GM12891 (cell line): ENCODE measurements at places on chromosomes 11 and 22.

DNA sequence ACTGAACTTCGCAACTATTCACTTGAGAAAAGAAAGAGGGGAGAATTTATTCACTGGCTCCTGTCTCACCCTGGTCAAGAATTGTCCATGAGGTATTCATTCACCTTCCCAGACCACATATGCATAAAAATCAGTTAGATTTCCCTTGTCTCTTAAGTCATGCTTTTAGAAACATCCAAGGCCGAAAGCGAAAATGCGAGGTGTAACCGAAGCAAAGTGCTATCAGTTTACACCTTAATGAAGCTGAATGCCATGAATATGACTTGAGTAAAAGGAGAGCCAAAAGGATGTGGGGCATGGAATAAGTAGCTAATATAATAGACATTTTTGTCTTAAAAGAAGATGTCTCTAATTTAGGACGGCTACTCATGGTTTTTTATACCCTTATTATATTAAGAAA, 965.6 kb upstream of the CHORDC1 start:
- DNase-seq: no peak

DNA sequence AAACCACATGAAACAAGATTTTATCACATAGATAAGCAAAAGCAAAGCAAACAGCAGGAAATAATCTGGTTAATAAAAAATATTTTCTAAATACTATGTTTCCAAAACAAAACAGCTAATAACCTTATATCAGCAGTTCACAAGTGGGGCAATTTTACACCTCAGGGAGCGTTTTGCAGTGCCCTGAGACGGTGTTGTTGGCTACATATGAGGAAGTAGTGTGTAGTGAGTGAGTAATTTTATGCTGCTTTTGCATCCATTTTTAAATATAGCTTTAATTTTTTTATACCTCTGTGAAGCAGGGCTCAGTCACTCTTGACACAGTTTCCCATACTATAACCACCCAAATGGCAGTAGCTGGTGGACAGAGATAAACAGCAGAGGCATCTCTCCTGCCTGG, 438.5 kb upstream of the B3GAT1 start:
- no peak for DNase-seq

- DNase-seq: no peak
Measured at GRCh38 chr22:48313175-48313830, 1514.4 kb downstream of the BRD1 start.

GRCh38 chr22:37202716-37203115, 9.6 kb downstream of the SSTR3 start:
- DNase-seq: no peak

DNA sequence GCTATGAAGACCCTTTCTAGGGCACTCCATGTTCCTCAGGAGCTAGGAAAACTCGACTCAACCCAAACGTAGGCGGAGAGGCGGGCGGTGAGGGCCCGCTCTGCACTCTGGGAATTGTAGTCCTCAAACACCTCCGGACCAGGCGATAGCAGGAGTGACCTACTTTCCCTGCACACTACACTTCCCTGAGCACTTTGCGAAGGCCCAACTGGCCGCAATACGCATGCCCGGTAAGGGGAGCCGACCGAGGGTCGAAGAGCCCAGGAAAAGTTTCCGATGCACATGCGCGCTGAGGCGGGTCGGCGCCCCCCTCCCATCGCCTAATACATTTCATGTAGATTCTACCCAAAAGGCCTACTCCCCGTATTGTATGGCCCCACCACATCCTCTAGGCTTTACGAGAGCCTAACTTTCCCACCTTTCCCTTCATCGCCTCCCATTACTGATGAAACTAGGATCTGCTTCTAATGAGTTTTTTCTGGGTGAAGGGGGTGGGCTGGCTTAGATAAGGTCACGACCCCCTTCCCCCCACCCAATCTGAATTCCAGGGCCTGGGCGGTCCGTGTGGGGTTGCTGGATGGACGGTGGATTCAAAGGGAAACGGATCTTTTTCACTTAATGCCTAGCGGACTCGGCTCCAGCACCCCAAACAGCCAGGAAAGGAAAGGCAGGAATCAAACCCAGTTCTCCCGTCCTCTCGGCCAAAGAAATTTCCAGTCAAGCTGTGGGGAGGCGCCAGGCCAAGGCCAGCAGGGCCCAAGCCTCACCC, 2.1 kb downstream of the TOB2 start:
- peak; percentile 66 for DNase-seq

DNA sequence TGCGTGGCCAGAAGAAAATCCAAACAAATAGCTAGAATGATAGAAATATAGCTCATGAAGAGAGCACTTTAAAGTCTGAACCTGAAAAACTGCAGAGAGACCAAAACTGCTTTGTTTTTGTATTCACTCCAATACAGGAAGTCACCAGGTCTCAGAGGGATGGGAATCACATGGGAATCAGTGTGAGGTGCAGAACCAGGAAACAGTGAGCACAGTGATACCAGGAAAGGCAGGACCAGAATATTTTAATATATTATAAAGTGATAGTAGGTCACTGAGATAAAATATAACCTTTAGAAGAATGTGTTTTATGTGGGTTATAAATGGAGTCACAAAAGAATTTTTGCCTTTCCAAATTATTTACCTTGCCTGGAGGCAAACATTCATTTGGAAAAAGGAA, 277.3 kb downstream of the CASP12 start:
- no peak for DNase-seq
